NCI-H446 (cell line): ENCODE measurements at places on chromosomes 12 and 14.

DNA sequence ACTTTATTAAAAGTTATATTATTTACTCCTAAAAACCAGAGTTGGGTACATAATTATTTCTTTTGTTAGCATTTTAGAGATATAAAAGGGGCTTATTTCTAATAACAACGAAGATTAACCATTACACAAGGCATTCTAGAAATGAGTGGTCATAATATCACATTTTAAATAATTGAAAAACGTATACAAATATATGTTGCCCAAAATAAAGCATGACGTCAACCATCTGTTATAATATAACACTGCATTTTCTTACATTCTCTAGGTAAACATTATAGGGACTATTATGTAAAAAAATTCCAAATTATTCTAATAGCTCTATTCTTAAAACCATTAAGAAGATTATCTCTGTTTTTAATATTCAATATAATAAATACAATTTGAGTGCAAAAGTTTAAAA is 455.1 kb upstream of the GARIN6 start:
- DNase-seq: no peak

DNA sequence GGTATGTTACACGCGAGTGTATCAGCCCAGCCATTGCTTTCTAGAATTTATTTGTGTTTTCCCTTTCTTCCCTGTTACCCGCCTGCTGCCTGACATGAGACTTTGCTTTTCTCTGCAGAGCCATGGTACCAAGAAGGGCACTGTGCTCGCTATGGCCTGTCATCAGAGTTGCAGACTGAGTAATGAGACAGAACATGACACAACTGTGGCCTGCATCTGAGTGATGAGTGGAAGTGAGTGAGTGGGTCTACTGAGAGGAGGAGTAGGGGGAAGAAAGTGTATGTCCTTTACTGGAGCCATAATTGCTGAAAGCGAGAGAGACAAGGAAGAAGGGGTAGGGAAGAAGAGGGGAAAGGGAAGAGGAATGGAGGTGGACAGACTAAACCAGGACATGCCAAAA is 2.9 kb downstream of the RILPL1 start:
- DNase-seq: no peak

DNA sequence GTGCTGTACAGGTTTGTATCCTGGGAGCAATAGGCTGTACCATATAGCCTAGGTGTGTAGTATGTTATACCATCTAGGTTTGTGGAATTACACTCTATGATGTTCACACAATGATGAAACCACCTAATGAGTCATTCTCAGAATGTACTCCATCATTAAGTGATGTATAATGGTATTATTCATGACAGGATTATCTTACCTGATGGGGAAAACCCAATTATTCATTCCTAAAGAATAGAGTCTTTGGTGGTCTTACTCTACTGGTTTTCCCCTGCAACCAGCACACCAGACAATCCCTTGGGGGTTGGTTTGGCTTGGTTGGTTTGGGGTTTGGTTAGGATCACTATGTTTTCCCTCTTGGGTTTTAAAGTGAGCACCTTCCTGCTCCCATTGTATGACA is 12.6 kb upstream of the OR10P1 start:
- DNase-seq: no peak

- peak; percentile 90 for DNase-seq
Measured at GRCh38 chr12:75953312-75953906, 78.2 kb downstream of the PHLDA1 start.
